Trophoblast cell (in vitro differentiated cells and primary cell): ENCODE measurements at places on chromosomes 13 and 19.

DNA sequence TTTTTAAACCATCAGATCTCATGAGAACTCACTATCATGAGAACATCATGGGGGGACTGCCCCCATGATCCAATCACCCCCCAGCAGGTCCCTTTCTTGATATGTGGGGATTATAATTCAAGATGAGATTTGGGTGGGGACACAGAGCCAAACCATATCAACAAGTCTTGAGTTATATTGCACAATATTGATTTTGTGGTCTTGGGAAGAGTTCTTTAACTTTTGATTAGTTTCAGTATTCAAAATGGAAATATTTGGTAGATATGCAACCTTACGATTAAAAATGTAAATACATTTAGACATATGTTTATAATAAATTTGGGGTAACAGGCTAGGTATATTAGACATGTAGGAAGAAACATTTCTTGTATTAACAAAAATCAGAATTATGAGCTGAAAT, 188.2 kb downstream of the GPC5 start:
- DNase-seq: no peak

GRCh38 chr13:105346141-105346775, 1189.2 kb downstream of the EFNB2 start:
- peak; percentile 75 for DNase-seq

DNA sequence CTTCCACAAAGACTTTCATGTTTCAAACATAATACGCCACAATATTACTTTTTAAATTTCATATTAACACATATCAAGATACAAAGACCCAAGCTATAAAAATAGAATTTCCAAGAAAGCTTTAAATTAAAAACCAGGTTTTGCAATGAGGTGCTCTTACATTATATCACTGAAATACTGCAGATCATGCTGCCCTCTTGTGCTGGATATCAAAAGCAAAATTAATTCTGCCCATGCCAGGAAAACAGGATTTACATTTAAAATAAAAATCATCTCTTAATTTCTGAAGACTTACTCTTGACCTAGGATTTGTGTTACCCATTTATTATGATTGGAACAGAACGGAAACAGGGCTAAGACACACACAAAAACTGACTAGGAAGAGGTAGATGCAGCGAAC, 145.0 kb downstream of the ABCC4 start:
- no peak for DNase-seq

- no peak for DNase-seq
Observed at GRCh38 chr19:15464394-15465385, at the start of gene RASAL3. RASAL3 (minus strand) TSS chr19:15464544; CDS start chr19:15464358, 186 bp downstream.

DNA sequence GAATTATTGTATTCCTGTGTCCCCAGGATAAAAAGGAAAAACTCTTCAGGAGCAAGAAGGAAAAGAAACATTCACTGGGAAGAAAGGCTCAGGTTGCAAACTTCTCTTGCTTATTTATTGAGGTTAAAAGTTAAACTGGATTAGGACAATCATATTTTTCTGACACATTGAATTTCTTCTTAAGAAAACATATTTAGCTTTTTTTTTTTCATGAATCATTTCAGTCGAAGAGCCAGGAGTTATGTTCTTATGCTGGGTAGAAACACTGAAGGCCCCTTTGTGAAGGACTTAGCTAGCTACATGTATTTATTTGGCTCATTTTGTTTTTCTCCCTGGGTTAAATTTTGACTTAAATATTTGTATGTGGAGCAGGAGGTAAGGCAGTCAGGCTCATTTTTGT, 434.0 kb downstream of the KLF5 start:
- no peak for DNase-seq

DNA sequence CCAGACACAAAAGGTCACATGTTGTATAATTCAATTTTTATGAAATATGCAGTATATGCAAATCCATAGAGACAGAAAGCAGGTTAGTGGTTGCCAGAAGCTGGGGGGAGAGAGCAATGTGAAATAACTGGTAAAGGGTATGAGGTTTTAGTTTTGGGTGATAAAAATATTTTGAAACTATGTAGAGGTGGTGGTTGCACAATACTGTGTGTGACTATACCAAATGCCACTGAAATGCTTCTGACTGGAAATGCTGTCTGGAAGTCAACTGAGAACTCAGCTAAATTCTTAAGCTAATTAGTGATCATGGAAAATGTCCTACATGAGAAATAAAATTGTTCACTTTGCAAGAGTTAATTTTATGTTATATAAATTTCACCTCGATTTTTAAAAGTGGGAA, 65.3 kb upstream of the RXFP2 start:
- DNase-seq: peak; percentile 48

- DNase-seq: peak; percentile 45
Observed at GRCh38 chr19:12884926-12885748, 1.9 kb downstream of the KLF1 start.

GRCh38 chr19:7257148-7258040, 36.8 kb downstream of the INSR start:
- peak; percentile 91 for DNase-seq

DNA sequence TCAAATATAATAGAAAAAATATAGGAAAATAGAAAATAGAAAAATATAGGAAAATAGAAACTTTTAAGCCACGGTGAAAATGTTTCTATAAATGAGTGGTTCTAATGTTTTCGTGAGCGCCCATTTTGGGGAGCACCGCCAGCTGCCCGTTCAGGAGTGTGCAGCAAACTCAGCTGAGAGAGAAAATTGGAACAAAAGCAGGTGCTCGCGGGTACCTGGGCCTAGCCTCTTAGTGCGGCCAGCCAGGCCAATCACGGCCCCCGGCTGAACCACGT, 204 bp upstream of the PDX1 start:
- DNase-seq: no peak

- peak; percentile 81 for DNase-seq
Observed at GRCh38 chr19:36418287-36419001, at the start of gene ZFP82. ZFP82 (minus strand) TSS chr19:36418644; CDS start chr19:36409789, 8,855 bp downstream.

GRCh38 chr19:33805313-33805712, 8.6 kb downstream of the KCTD15 start:
- no peak for DNase-seq

GRCh38 chr13:21957833-21958232, 287.0 kb downstream of the FGF9 start:
- DNase-seq: no peak

DNA sequence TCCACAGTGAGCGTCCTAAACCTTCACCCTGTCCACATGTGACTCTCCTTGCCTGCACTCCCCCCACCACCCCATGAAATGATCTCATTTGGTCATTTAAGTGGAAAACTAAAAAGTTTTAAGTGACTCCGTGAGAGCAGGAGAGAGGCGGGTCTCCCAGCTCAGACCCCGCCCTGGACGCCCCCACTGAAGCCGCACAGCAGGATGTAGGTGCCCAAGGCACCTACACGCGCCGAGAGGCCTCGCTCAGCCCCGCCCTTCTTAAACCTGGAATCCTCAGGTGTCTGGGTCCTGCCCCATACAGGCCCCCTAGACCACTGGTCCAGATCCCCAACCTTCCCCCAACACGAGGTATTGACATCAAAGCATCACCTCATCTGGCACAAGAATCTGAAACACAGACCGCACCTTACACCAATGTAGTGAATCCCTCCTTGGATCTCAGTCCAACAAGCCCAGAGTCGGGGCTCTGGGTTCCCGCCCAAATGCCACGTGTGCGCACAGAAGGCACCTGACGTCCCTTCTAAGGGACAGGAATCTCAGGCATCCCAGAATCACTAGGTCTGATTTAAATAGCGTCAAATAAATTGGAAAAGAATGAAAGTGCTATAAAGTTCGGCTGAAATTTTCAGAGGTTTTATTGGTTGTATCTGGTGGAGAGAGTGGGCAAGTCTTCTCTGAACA, 3.5 kb downstream of the IGFL1 start:
- DNase-seq: no peak

DNA sequence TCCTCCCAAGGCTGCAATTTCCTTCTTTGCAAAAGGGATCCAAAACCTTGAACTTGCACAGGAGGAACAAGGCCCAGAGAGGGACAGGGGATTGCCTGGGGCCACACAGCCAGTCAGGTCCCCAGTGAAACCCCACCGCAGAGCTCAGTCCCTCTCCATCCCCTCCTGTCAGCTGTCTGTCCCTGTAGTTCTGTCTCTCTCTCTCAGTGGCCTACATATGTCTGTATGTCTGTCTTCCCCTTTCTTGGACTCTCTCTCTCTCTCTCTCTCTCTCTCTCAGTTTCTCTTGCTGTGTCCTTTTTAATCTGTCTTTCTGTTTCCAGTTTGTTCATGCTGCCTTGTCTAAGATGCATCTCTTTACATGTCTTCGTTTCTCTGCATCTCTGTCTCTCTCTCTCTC, 11.5 kb downstream of the CEACAM19 start:
- DNase-seq: no peak

GRCh38 chr13:112854321-112854720, 114.7 kb upstream of the MCF2L start:
- DNase-seq: no peak

DNA sequence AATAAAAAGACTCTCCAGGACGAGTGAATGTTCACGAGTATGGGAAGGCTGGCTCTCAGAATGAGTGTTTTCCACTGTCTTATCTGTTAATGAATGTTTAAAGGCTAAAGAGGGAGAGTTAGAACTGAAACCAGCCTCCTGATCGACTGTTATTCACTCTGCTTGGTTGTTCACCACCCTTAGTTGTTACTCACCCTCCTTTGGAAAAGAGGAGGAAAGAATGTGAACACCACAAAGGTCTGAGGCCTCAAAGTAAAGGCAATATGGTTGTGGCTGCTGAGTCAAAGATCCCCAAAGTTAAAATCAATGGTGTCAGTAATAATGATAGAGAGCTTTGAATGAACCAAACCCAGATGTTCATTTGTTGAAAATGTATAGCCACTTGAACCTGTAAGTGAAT, 1793.2 kb upstream of the PCDH20 start:
- DNase-seq: no peak

DNA sequence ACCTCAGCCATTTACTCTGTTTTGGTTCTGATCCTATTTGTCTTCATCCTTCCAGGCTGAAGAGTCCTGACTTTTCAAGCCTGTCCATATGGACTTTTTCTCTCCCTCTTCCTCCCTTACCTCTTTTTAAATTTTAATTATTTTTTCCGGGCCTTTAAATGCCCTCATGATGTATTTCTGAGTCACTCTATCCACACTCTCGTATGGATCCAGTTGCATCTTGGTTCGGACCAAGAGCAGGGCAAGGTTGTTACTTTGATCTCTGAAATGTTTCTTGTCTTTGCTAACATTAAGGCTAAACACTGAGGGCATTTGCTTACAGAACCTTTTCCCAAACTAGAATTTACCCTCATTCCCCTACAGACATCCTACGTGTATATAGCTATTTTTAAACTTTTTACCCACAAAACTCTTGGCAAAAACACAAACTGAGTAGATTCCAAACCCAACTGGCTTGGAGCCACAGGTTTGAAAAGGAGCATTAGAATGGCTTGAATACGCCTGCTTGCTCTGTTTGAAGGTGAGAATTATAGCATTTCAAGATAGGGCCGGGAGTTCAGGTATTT, 47.4 kb upstream of the SERPINE3 start:
- DNase-seq: no peak
